CD4-positive, alpha-beta T cell treated with Interleukin-21 for 1 hour (primary cell): ENCODE measurements at places on chromosomes 12 and 14.
A peak's percentile ranks its signal among the peaks of the same experiment; 100 is the strongest.

DNA sequence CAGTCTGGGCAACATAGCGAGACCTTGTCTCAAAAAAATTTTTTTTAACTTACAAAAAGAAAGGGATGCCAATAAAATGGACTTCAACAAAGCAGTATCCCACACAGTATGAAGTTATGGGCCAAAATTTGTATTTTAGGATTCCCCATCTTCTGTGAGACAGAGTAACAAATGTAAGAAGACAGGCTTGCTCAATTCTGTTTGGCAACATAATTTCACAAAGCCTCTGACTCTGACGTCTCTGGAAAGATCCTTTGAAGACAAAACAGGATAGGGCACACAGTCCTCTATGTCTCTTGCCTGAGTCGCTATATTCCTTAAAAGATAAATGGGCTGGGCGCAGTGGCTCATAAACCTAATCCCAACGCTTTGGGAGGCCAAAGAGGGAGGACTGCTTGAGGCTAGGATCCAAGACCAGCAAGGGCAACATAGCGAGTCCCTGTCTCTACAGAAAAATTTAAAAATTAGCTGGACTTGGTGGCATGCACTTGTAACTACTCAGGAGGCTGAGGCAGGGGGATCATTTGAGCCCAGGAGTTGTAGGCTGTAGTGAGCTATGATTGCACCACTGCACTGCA lies 1.1 kb upstream of the HOMEZ start:
- no peak for DNase-seq

- no peak for DNase-seq
Observed at GRCh38 chr14:43145361-43145760, 1361.7 kb downstream of the FSCB start.

- no peak for DNase-seq
Observed at GRCh38 chr14:90783344-90783743, 32.9 kb downstream of the TTC7B start.

- no peak for DNase-seq
Observed at GRCh38 chr14:57610631-57611030, 117.0 kb upstream of the CCDC198 start.

- DNase-seq, result no peak
Observed at GRCh38 chr14:104521816-104522745, 57.5 kb upstream of the C14orf180 start.

GRCh38 chr12:44021471-44021971 lies 185.6 kb downstream of the TMEM117 start:
- DNase-seq, result no peak

GRCh38 chr12:116060764-116061163 lies 216.7 kb downstream of the MED13L start:
- peak; percentile 48 for DNase-seq

- DNase-seq, result no peak
Observed at GRCh38 chr12:71007020-71007419, 86.5 kb upstream of the PTPRR start.

GRCh38 chr12:96471368-96472050 lies 17.9 kb upstream of the CFAP54 start:
- no peak for DNase-seq

GRCh38 chr12:15955281-15955680 lies 44.1 kb downstream of the DERA start:
- DNase-seq, result no peak

DNA sequence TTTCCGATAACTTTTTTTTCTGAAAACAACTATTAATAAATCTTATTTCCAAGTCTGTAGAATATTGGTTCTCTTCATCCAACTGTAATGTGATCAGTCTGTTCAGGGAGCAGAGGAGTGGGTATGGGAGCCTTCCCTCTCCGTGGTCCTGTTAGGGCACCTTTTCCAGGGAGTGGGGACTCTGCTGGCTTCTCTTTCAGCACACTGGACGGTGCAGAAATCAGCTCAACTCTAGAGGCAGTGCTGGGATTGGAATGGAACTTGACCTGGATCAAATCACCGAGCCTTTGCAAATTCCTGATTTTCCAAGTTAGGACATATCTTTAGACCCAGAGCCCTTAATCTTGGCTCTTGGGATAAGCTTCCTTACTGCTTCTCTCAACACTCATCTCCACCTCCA lies 630.4 kb downstream of the DIO2 start:
- DNase-seq, result no peak

GRCh38 chr14:100394886-100395672 lies 71.9 kb downstream of the SLC25A47 start:
- no peak for DNase-seq

GRCh38 chr12:38775457-38775856 lies 129.9 kb downstream of the CPNE8 start:
- DNase-seq, result no peak

DNA sequence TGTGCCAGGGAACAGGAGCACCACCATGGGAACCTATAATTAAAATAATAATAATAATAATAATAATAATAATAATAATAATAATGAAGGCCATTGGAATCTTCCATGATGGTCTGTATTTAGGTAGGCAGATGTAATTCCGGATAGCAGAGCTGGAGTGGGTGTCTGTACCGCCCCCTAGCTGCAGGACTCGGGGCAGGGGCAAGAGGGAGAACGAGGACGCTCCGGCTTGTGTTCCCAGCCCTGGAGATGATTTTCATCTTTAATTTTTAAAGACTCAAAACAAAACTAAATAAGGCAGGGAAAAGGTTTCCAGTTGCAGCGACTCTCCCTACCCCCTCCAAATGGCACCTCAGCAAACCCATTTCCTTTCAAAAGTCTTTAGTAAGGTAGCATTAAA lies 501.1 kb downstream of the VRK1 start:
- no peak for DNase-seq

DNA sequence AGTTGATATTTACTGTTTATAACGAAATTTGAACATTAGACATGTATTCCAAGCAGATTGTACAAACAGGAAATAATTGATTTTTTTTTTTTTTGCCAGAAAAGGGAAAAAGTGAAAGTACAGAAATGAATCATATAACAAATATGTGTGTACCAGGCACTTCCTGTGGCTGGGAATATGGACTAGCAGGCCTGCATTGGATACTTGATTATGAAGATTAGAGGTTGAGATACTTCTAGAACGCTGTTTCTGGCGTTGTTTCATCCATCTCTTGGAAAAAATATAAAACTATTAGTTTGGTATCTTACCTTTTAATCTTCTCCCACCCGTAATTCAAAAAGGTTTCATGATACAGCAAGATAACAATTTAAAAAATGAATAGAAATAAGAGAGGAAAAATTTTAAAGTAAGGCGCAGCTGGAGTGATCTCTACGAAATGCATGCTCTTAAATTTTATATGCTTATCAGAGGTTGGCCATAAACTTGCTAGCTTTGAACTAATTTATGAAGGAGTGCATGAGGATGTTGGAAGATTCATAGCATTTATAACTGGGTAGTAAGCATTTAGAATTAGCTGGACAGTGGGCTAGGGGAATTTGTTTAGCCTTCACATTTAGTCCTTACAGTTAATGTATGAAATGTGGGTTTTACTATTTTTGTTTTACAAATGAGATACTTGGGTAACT lies 90.8 kb downstream of the AEBP2 start:
- no peak for DNase-seq

DNA sequence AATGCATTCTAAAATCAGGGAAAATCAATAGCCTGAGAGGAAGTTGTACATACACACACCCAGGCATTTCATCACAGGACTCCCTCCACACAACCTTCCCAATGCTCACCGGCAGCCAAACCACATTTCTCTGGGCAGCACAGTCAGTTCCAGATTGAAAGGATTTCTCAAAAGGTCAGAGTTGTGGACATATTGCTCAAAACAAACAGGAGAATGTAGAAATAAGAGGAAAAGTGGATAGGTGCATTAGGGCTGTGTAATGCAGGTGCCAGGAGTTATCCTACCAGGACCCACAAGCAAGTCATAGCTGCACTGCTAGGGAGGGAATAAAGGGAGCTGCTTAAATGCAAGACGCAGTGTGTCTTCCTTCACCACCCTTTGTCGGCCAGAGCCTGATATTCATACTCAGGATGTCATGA lies 62.9 kb downstream of the GCH1 start:
- DNase-seq, result no peak

DNA sequence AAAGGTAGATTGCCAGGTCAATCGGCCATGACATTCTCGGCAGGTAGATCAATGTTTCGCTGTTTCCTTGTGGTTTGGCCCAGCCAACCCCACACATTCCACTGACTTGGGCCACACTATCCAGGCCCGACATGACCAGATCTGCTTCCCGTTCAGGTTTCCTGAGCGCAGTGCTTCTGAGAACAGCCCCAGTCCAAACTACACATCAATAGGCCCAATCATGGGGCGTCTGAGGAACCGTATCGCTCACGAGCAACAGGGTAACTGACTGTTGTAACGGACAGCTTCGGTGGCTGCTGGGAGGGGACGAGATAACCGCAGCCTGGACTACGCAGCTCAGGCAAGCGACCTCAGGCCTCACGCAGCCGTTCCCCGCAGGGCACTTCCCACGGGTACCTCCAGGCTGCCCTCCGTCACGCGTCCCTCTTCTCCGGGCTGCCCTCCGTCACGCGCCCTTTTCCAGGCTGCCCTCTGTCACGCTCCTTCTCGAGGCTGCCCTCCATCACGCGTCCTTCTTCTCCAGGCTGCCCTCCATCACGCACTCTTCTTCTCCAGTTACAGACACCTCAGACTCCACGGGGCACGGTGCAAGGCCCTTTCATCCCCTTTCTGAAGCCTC lies 14.7 kb downstream of the ZNF605 start:
- DNase-seq, result no peak

GRCh38 chr12:68109444-68110217 lies 49.9 kb downstream of the IFNG start:
- DNase-seq, result no peak

- no peak for DNase-seq
Observed at GRCh38 chr14:95033682-95034632, 123.4 kb downstream of the DICER1 start.

DNA sequence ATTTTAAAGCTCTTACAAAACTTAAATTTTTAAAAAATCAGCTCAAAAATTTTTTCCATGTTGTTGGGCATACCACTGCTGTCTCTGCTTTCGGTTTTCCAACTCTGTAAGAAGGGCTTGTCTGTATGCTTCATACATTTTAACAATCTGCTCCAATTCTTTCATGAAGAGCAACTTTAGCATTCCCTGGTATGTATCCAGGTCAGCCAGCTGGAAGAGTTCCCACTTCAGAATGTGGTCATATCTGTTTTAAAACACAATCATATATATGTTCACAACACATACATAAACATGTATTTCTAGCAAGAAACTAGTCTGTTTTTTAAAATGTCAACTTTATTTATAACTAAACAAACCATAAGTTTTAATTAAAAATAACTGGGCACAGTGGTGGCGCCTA lies 33.0 kb downstream of the SAV1 start:
- DNase-seq, result no peak

GRCh38 chr12:79329933-79330332 lies 360.8 kb downstream of the PAWR start:
- no peak for DNase-seq

DNA sequence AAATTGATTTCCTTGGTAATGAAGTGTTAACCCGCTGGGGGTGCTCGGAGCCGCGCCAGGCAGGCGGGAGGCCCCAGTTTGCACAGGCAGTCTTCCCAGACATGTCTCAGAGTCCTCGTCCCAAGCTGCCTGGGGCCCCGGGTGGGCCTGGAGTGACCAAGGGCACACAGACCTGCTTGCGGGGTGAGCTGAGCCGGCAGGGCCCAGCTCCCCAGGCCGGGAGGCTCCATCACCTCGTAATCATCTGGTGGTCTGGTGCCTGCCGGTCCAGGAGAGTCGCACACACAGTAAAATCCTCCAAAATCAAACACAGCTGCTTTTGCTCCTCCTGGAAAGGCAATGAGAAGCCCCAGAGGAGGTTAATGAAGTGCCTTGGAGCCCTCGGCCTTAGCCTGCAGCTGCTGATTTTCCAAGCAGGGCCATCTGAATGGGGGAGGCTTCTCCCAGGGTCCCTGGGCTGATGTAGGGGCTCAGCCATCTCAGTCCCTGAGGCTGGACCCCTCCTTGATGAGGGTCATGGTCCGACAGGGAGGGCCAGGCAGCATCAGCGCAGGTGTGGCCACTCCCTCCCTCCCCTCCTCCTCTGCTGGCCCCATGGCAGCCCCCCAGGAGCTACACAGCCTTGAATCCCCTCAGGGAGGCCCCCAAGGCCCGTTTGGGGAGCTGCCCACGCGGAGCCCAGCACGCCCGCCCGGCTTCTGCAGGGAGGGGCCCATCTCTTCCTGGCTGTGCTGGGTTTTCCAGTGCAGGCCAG lies 39.4 kb upstream of the FBRSL1 start:
- no peak for DNase-seq

DNA sequence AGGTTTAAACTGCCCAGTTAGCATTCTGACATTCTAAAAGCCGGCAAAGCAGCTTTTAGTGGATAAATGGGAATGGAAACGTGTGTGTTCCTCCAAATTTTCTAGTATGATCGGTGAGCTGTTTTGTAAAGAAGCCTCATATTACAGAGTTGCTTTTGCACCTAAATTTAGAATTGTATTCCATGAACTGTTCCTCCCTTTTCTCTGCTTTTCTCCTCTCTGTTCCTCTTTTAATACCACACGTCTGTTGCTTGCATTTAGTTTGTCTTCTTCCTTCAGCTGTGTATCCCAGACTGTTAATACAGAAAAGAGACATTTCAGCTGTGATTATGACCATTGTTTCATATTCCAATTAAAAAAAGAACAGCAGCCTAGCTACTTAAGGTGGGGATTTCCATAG lies 10.7 kb downstream of the DYRK2 start:
- DNase-seq, result no peak

- peak; percentile 45 for DNase-seq
Observed at GRCh38 chr12:122871851-122872780, 23.8 kb downstream of the VPS37B start.

- DNase-seq, result no peak
Observed at GRCh38 chr12:69569236-69569635, 16.0 kb upstream of the CCT2 start.

- DNase-seq, result no peak
Observed at GRCh38 chr12:102430661-102431060, 49.7 kb downstream of the IGF1 start.

GRCh38 chr12:48163150-48163747 lies 5.9 kb upstream of the ASB8 start:
- no peak for DNase-seq

DNA sequence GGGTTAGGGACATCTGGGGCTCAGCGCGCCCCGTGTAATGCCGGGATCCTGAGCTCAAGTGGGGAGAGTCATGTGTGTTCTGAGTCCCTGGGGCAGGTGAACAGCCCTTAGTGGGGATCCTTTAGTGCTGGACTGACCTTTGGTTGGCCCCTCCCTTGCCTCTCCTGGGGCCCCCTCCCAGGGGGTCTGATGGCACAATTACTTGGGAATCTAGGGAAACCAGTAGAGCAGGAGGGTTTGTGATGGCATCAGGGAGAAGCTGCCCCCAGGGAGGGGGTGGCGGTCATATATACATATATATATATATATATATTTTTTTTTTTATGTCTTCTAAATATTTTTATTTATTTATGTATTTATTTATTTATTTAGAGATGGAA lies at the start of gene MORN3:
Gene MORN3, minus strand, starts transcription at position 134 of the 380 bp plus-strand sequence. CDS start 171 bp downstream, outside the sequence.
- DNase-seq, result no peak

GRCh38 chr12:13116259-13116658 lies 12.8 kb upstream of the GSG1 start:
- DNase-seq, result no peak
